ENCODE measurements at places on chromosomes 1 and 21. TPM values are rescaled to one million over a fixed set of nuclear protein-coding genes. Genes with fewer than 3 reads are reported as not detected.

TDRD5 gene
- not detected for total RNA-seq

GRCh38 chr1:228275430-228276173, 67.8 kb downstream of the OBSCN start:
- peak; percentile 89 for DNase-seq

- no peak for DNase-seq
Measured at GRCh38 chr1:45557422-45557944, 6.9 kb downstream of the AKR1A1 start.

NUF2 gene
- total RNA-seq, result 0.77 TPM

GRCh38 chr1:39167632-39168209, 36.8 kb upstream of the MACF1 start:
- DNase-seq, result no peak

DNA sequence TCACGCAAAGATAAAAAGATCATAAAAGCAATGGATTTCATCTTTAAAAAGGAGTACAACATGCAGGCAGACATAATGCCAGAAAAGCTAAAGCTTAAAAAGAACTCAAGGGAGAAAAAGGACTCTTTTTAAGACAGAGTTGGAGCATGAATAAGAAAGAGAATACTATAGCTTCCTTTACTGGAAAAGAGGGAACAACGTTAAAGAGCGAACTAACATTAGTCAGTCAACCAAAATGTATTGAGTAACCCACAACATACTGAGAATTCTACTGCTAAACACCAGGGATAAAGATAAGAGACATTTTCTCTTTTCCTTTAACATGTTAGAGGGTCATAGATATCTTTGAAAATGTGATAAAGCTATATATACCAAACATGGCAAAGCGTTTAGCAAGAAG, 182.0 kb downstream of the DUSP10 start:
- no peak for DNase-seq

DNA sequence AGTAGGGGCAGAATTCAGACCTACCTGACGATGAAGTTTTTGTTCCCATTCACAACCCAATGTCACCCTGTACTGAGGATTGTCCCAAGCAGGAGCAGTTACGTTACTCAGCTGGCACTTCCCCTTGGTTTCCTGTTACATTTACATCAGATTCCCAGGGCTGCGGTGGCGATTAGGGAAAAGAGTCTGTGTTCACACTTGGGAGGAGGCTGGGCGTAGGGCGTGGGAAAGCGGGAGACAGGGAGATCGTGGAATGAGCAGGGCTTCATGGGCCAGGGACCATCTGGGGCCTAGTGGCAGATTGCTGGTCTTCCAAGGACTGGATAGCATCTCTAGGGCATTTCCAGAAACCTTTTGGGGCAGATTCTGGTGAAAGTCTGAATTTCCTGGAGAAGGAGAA, 39.0 kb downstream of the TBX19 start:
- DNase-seq, result no peak

THAP3 gene
- 14.9 TPM for total RNA-seq

GRCh38 chr1:15985611-15986297, 9.9 kb upstream of the ZBTB17 start:
- DNase-seq, result no peak

- no peak for DNase-seq
Measured at GRCh38 chr1:234327577-234328164, 45.6 kb upstream of the COA6 start.

GRCh38 chr1:107171333-107171732, 30.5 kb downstream of the NTNG1 start:
- no peak for DNase-seq

GRCh38 chr1:26025517-26025916, 3.9 kb downstream of the EXTL1 start:
- DNase-seq, result no peak

All from left ventricle myocardium superior (tissue), 1 donor.